ENCODE measurements at places on chromosomes 5 and 9. TPM values are rescaled to one million over a fixed set of nuclear protein-coding genes. Genes with fewer than 3 reads are reported as not detected.

Gene ST8SIA4
- 7.4 TPM for polyA plus RNA-seq

GRCh38 chr5:52947208-52947607 is 41.9 kb upstream of the ITGA2 start:
- no peak for DNase-seq

GRCh38 chr5:155768332-155768731 is 558.6 kb upstream of the SGCD start:
- DNase-seq = no peak

Gene SLC6A7
- 1.7 TPM for polyA plus RNA-seq

Gene DNAI1
- polyA plus RNA-seq = not detected

DNA sequence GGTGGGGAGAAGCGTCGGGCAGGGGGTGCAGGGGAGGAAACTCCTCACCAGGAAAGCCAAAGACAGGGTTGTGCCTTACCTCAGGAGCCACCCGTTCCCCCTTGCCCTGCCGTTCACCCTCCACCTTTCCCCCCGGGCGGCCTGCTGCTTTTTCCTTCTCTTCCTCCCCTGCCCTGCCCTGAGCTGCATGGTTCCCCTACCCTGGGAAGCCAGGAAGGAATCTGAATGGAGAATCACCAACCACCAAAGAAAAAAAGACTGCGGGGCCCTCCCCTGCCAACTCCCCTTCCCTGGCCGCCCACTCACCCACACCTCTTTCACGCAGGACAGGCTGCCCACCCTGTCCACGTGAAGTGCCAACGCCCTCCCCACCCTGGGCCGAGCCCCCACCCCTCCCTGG is 820 bp upstream of the NFX1 start:
- no peak for DNase-seq

GRCh38 chr5:155017610-155018009 is 4.1 kb downstream of the KIF4B start:
- no peak for DNase-seq

DNA sequence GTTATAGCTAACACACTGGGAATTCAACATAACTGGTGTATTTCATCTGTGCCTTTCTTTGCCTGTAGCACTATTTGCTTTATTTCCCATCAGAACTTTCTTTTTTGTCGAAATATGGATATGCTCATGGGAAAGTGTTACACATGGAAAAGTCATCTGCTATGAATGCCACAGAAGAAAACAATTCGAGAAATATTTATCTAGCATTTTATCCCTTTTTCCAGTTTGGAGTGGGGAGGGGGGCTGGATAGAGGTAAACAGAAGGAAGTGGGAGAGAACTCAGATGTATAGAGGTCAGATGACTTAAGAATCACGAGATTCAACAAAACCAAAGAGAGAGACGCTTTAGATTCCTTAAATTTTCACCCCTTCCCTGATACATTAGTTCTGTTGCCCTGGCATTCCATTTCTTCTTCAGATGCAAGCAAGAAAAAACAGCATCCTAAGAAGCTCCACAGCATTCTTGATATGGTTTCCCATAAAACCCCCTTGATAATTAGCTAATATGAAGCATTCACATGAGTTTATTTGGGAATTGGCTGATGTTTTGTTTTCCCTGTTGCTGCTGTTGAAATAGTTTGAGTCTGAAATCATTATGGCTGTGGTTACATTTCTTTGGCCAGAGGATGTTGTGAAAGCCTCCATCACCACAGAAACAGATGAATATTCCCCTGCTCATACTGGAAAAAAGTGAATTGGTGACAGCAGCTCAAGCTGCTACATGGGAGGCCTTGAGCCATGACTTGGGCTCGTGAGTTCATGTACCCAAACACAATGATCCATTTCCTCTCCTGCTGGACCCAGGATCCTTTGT is 335.8 kb upstream of the DAB2 start:
- DNase-seq = peak; percentile 96

Gene TMEM174
- not detected for polyA plus RNA-seq

Gene PCDHGA5
- 2.2 TPM for polyA plus RNA-seq

DNA sequence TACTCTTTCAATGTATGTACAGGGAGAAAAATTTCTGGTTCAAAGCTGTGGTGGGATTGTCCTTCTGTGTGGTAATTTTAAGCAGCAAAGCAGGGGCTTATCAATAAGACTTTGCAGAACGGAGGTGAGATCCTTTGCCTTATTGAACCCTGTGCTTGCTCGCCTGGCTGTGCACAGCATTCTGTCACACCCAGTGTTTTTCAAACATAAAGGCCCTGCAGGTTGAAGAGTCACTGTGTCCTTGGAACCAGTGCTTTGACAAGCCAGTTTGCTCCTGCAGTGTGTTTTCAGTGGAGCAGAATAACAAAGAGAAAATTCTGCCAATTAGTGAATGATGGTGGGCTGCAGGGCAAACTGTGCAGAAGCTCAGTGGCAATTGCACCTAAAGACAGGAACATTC is 236.7 kb upstream of the PCSK5 start:
- DNase-seq = no peak

Gene DTWD2
- polyA plus RNA-seq = 4.6 TPM

Gene NTNG2
- polyA plus RNA-seq = 0.30 TPM

Gene ARL10
- polyA plus RNA-seq = 10.0 TPM

Gene GMCL2
- not detected for polyA plus RNA-seq

Gene RASGEF1C
- 3.9 TPM for polyA plus RNA-seq

DNA sequence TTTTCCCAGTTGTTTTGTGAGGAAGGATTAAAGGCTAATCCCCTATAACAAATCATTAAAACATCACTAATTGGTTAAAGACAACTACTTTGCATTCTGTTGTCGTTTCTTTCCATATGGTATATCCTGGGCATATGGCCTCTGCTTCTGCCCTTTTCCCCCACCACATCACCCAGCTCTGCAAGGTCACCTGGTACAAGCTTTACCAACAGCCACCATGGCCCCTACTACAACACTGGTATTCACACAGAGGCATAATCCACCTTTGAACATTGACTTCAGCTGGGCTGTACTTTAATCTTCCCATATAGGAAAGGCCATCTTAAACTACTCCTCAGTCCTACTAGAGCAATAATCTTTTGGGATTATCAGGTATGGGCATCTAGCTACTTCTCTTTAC is 866.1 kb downstream of the TLE4 start:
- no peak for DNase-seq

DNA sequence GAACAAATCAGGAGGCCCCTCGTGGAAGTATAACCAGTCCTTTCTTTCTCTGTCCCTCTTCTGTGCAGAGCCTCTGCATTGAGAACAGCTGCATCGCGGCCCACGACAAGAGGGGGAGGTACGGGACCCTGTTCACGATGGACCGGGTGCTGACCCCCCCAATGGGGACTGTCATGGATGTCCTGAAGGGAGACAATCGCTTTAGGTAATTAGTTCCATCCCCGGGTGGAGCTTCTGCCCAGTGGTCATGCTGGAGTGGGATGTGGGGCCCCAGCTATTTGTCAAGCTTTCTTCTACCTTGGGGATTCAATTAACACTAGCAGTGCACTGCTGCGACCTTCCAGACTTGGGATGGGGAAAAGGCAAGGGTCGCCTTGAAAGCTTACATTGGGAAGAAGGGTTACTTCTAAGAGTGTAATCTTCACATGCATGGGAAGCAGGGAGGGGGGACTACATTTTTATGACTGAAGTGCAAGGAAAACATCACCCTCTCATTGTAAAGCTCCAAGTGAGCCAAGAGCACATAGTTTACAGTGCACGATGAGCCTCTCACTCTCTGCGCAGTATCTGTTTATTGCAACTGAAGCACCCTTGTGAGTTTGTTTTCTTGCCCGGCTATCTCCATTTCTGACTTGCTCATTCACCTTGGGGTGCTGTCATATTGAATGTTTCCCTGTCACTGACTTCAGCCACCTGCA is 27.0 kb downstream of the TGFBI start:
- DNase-seq = no peak

GRCh38 chr5:90055831-90056328 is 353.7 kb downstream of the CETN3 start:
- DNase-seq = no peak

DNA sequence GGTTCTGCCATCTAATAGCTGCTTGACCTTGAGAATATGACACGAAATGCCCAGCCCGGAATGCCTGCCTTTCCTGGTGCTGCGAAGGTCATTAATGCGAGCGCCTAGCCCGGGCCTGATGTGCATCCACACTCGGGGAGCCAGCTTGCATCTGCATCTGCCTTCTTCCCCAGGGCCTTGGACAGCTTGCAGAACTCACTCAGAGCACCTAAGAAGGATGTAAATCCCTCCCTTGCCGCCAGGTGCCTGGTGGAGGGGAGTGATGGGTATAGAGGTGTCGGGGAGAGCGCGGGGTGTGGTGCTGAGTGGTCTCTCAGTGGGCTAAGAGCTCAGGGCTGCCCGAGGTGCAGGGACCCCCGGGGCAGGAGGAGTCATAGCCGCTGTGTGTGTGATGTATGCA is 127.2 kb downstream of the MRPL36 start:
- DNase-seq = no peak

GRCh38 chr9:20395651-20396050 is 226.6 kb downstream of the MLLT3 start:
- DNase-seq = no peak

GRCh38 chr9:72592502-72593403 is 71.3 kb downstream of the TMC1 start:
- peak; percentile 45 for DNase-seq

Gene CAMLG
- polyA plus RNA-seq = 51.3 TPM

GRCh38 chr5:1792842-1793266 is 6.8 kb downstream of the MRPL36 start:
- DNase-seq = no peak

GRCh38 chr5:6404129-6404528 is 25.8 kb upstream of the MED10 start:
- no peak for DNase-seq

GRCh38 chr5:157747173-157747740 is 3.7 kb downstream of the LSM11 start:
- DNase-seq = no peak

- no peak for DNase-seq
These were observed 30.2 kb upstream of the ENHO start for GRCh38 chr9:34552986-34553385.

GRCh38 chr9:99825172-99826046 is 3.7 kb downstream of the NR4A3 start:
- no peak for DNase-seq
